ENCODE measurements at places on chromosomes 12 and 14.

- no peak for DNase-seq
Observed at GRCh38 chr14:90695997-90696660, 120.1 kb downstream of the TTC7B start.

- DNase-seq = no peak
Observed at GRCh38 chr12:70096759-70097410, 146.3 kb upstream of the CNOT2 start.

DNA sequence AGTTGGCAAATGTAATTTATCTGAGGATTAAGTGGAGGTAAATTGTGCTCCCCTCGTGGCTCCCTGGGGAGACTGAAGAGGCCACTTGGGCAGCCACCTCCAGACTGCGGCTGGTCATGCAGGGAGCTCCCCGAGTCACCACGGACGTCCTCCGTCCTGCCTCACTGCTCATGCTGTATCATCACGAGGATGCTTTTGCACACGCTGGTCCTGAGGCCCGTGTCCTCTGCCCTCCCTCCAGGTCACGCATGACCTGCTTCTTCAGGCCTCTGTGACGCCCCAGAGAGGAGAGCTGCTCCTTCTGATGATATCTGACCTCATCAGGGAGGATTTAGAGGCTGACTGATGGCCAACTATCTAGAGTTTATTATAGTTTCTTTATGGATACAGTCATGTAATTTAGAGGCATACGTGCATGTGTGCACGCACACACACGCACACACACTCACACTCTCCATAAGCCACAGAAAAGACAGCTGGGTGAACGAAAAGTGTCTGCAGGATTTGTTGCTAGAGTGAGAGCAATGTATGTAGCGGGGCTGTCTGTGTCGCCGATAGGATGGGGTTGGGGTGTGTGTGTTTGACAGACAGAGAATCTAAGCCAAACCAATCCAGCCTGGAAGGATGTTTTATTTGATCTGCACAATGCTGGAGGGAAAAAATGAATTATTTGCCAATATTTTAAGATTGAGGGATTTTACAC lies 160.0 kb downstream of the ADGRD1 start:
- DNase-seq = peak; percentile 22

GRCh38 chr14:102694530-102695166 lies 82.6 kb upstream of the TRAF3 start:
- DNase-seq = peak; percentile 86
